ENCODE measurements at places on chromosomes 5 and 9.

DNA sequence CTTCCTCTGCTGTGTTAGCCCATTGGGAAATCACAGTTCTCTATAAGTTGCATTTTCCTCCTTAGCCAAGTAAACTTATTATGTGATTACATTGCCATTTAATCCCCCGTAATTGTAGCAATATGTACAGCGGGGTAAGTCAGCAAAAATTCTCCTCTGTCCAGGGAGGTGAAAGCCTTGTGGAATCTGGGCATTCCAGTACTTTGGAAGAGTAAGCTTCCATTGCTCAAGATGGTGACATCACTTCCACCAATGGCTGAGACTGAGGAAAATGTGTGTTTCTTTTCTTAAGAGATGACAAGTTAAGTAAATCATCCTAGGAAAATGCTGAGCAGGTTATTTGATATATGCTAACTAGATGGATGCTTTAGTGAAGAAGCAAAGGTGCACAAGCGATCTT, 436.7 kb downstream of the CETN3 start:
- no peak for DNase-seq

DNA sequence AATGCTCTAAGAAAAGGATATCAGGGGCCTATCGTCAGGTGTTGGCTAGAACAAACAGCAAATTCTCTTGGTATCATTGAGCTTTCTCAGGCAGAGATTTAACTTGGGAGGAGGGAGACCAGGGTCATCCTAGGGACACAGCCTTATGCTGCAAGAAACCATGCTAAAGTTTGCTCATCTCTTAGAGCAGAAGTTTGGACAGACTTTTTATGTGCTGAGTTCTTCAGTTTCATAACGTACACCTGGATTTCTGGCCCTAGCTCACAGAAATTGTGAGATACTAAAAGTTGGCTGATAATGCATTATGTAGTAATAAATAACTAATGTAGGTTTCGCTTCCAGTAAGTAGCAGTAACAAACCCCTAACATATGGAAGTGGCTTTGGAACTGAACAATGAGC, 1359.8 kb upstream of the CDH9 start:
- no peak for DNase-seq

- no peak for DNase-seq
Observed at GRCh38 chr9:92247981-92248380, 45.5 kb downstream of the IARS1 start.

- DNase-seq: no peak
Observed at GRCh38 chr5:362189-362588, 40.7 kb downstream of the AHRR start.

DNA sequence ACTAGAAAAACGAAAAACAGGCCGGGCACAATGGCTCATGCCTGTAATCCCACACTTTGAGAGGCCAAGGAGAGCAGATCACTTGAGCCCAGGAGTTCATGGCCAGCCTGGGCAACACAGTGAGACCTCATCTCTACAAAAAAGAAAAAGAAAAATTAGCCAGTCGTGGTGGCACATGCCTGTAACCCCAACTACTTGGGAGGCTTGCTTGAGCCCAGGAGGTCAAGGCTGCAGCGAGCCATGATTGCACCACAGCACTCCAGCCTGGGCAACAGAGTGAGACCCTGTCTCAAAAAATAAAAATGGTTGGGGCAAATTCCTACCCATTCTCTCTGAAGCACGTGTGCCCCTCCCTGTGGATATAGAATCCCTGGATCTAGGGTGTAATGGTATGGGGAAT, 8.4 kb upstream of the CFAP157 start:
- no peak for DNase-seq

DNA sequence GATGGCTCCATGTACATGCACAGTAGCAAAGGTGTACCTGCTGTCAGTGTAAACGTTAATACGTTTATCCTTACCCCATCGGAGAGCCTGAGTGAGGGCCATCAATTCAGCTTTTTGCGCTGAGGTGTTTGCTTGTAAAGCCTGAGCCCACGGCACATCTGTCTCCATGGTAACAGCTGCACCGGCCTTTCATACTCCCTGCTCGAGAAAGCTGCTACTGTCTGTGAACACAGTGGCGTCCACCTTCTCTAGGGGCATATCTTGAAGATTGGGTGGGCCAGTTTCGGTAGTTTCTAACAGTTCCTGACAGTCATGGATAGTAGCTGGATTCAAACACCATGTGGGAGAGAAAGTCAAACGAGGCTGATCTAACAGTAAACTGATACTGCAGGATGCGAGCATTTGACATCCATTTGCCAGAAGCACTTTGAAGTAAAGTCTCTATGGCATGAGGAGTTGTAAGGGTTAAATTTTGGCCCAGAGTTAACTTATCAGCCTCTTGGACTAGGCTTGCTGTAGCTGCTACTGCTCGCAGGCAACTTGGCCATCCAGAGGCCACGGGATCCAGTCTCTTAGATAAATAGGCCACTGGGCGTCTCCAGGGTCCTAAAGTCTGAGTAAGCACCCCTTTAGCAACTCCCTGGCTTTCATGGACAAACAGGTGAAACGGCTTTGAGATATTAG, 21.0 kb upstream of the RHOBTB3 start:
- no peak for DNase-seq

GRCh38 chr5:112554101-112554977, 135.3 kb upstream of the EPB41L4A start:
- DNase-seq: no peak

- DNase-seq: no peak
Observed at GRCh38 chr5:143648696-143649095, 163.3 kb upstream of the HMHB1 start.

GRCh38 chr5:101678481-101679193, 617.4 kb downstream of the SLCO4C1 start:
- DNase-seq: peak; percentile 31

DNA sequence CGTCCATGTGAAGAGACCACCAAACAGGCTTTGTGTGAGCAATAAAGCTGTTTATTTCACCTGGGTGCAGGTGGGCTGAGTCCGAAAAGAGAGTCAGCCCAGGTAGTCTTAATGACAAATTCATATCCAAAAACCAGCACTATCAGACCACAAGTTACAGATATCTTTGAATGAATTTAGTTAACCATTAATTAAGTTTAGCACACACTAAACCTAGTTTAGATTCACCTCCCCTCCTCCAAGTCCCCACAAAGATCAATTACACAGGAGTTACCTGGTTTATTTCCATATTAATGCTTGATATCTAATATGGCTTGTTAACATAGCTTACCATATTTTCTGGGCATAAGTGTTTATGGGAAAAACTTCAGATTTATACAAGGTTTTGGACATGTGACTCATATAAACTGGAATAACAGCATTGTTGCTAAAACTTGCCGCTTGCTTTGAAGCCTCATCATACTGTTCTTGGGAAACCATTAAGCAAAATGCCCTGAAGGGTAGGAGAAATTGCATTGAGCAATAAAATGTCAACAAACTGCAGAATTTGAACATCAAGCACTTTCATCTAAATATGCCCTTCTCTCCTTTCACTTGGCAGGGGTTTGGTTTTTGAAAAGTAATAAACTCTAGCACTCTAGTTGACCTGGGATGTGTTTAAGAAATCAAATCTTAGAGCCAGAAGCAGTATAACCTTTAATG, 166.9 kb downstream of the SNCAIP start:
- no peak for DNase-seq

DNA sequence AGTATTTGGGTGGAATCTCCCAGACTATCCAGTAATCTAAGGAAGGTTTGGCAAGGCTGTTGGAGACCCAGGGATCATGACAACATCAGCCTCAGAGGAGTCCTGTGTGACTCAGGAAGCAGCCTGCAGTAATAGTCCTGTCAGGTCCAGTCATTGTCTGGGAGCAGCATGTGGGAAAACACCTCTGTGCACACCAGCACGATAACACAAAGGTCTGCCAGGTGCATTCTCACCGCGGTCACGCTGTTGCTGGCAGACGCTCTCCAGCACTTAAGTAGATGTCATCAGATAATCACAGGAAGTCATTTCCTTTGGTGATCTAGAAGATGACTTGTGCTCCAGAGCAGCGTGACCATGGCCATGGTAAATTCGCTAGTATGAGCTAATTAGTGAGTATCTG, 99.2 kb upstream of the IQGAP2 start:
- DNase-seq: peak; percentile 52

DNA sequence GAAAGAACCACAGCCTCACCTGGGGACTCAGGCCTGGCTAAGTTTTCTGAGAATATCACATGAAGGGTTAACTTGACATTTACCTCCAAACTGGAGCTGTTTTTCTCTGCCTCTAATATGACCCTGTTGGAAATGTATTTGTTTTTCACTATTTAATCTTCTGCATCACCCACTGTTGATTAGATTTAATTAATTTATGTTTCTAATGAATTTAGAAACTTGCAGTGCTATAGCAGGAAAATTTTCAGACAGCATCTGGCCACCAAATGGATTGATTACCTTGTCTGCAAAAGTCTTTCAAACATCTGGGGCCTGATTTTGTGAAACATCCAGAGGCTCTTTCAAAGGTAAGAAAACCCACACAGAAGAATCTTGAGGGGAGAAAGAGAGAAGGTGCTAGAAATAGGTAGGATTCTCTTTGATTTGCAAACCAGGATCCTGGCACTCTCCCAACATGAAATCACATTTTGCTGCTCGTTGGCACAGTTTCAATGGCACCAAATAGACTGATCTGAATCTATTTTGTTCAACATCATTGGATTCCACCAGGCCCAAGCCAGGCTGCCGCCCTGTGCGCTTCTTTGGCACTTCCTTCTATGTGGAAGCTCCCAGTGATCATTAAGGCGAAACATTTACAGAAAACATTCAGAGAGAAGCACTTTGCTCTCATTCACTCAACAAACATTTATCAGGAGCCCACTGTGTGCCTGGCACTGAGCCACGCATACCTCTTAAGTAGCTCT, 157.3 kb downstream of the PPP2R2B start:
- DNase-seq: no peak

- no peak for DNase-seq
Observed at GRCh38 chr5:148455185-148455584, 71.4 kb downstream of the FBXO38 start.

DNA sequence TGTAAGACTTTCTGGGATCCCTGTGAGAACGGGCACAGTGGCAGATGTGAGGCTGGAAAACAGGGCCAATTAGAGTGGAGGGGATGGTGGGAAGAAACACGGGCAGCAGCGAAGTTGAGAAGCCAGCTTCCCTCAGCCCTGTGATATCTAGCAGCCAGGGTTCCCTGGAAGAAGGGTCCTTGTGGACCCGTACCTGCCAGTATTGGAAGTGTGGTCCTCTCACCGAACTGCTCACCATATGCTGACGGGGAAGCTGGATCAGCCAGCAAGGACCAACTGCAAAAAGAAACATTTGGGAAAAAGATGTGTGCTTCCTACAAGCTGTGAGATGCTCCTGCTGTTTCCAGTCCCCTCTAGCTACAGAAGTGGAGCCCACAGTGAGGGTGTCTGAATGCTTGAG, 13.6 kb downstream of the CKMT2 start:
- DNase-seq: no peak

DNA sequence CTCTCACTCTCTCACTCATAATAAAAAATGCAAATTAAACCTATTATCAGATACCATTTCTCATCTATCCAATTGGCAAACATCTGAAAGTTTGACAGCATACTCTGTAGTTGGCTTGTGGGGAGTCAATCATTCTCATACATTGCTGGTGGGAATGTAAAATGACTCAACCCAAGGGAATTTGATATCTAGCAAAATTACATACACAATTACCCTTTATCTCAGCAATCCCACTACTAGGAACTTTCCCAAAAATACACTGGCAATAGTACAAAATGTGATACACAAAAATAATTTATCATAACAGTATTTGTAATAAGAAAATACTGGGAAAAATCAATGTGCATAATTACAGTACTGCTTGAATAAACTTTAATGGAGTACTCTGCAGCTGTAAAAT, 731.3 kb downstream of the DTWD2 start:
- no peak for DNase-seq

DNA sequence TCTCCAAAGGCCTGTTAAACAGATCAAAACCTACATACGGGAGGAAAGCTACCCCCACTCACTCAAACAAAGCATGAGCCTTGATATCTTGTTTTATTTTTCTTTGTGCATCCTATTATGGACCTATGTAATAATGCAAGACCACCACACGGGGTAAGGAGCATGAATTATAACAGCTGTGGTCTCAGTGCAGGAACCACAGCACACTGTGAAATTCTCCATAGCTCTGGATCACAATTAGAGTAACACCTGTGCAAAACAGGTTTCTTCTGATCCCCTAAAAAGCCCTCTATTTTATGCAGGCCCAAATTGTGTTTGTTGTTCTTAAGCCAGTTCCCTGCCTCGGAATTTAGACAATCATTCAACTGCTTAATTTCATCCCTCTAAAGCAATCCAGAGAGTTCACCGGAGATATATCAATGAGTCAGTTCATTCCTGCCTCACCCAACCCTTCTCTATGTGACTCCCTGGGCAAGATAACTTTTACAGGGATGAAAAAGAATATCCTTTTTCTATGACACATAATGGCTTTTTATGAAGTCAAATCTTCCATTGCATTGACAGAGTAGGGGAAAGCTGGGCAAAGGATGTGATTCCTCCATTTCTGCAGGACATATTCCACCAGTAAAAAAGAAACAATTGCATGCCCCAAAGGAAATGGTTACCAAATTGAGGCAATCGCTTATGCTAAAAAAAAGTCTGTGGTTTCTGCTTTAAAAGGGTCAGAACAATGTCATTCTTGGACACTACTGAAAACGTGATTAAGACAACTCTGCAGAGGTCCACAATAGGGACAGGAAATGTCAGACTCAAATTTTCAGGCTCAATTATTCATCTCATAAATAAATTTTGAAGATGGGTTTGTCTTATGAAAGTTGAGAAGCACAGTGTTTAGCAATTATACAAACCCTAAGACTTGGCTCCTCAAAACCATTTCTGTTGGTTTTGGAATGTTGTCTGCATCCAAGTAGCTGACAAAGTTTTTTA, 41.6 kb upstream of the FST start:
- DNase-seq: no peak

- no peak for DNase-seq
Observed at GRCh38 chr9:106560540-106560939, 302.4 kb upstream of the ZNF462 start.

- no peak for DNase-seq
Observed at GRCh38 chr5:141560725-141561483, 57.9 kb downstream of the DIAPH1 start.

DNA sequence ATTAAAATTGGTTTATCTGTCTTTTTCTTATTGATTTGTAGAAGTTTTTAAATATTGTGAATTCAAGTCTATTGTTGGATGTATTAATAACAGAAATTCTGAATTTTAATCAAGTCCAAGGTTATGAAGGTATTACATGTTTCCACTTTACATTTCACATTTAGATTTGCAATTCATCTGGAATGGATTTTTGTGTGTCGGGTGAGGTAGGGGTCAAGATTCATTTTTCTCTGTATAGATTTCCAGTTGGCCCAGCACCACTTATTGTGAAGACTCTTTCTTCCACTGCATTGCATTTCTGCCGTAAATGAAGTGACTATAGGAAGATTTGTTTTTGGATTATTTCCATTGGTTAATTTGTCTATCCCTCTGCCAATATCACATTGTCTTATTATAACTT, 35.5 kb upstream of the DMRT2 start:
- DNase-seq: no peak
